Activated T-cell treated with anti-CD3 and anti-CD28 coated beads, Interleukin-2, amount 50 U/mL, for 4 hours (primary cell): ENCODE measurements at places on chromosomes 6 and 20. TPM values are rescaled to one million over a fixed set of nuclear protein-coding genes. Genes with fewer than 3 reads are reported as not detected.

NTSR1 gene
- 0.08 TPM for total RNA-seq

DEFB128 gene
- total RNA-seq: not detected

DNA sequence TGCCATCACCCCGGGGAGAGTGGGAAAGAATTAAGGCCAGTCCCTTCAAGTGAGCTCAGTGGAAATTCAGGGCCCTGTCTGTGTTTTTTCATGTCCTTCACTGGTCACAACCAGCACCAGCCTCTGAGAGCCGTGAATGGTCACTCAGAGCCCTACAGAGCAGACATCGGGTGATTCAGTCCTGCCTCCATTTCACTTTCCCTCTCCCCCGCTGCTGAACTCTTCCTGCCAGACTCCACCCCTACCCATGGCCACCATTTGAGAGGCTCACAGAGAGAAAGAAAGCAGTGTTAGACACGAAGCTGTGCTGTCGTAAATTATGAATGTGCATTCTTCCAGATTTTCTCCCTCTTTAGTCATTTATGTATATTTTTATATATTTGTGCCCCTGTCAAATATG is 5.4 kb downstream of the R3HDML start:
- no peak for DNase-seq

DNA sequence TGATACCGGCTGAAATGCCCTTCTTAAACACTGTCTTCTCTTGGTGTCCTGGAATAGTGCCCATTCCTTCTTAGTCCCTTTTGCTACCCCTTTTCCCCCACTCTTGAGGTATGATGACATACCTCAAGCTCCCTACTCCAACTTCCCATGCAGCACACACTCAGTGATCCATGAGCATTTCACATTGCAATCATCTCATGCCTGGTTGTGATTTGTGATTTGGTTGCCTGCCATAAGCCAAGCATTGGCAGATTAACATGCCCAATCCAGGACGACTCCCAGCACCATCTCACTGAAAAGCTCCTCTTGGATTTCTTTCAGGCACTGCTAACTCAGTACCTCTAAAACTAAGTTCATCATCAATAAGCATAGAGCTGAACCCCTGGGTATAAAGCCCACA is 14.7 kb upstream of the PTPRA start:
- no peak for DNase-seq

DNA sequence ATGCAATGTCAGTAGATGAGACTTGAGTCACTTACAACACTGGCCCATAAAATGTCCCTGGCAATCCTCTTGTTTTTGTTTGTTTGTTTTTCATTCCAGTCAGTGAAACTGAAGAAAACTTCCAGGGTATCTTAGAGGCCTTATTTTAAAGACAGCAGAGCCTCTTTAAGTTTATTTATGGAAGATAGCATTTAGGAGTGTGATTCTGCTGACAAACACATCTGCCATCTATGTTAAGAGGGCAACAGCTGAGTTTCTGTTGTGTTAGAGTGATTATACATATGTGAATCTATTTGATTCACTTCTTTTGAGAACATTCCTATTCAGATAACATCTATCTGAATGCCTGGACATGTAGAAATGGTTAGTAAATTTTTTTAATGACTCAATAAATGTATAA is 812.6 kb downstream of the TENT5A start:
- no peak for DNase-seq

DNA sequence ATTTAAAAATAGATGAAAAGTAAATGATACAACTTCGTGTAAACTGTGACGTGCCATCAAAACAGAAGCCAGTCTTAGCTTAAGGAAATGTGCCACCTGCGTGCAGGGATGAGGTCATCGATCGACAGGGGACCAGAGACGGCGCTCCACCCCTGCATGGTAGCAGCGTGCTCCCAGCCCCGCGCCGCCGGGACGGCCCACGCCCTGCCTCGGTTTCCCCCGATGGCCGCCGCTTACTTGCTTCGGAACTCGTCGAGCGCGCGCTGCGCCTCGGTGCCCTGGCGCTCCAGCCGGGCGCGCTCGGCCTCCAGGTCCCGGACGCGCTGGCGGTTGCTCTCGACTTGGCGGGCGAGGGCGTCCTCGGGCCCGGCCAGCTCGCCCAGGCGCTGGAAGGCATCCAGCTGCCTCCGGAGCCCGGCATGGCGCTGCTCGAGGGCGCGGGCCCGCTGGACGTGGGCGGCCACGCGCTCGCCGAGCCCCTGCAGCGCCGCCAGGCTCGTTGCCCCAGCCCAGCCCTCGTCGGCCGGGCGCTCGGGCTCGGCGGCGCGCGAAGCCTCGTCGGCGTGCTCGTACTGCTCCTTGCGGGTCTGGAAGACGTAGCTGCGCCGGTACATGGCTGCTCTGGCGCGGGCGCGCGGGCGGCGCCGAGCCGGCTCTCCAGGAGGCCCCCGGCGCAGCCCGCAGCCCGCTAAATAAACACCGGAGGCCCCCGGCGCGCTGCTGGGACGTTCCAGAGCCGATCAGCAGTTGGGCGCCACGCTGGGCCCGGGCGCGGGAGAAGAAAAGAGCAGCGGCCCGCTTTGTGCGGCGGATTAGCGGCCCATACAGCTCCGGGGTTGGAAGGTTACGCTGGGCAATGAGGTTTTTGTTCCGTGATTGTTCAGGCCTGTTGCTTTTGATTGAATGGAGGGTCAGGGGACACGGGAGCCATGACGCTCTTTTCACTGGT is at the start of gene BFSP1:
Gene BFSP1 (minus strand): TSS at position 664 of the 949 bp plus-strand sequence. CDS start 50 bp downstream, at position 614.
- DNase-seq: peak; percentile 22

TFAP2D gene
- total RNA-seq: not detected

- DNase-seq: no peak
Measured at GRCh38 chr6:10886691-10887502, at the start of gene SYCP2L. TSS of gene SYCP2L (plus strand) at chr6:10887052. CDS start at chr6:10887127, 75 bp downstream.

- DNase-seq: no peak
Measured at GRCh38 chr6:27139756-27140579, 107.5 kb upstream of the PRSS16 start.

PRPH2 gene
- total RNA-seq: not detected

DNA sequence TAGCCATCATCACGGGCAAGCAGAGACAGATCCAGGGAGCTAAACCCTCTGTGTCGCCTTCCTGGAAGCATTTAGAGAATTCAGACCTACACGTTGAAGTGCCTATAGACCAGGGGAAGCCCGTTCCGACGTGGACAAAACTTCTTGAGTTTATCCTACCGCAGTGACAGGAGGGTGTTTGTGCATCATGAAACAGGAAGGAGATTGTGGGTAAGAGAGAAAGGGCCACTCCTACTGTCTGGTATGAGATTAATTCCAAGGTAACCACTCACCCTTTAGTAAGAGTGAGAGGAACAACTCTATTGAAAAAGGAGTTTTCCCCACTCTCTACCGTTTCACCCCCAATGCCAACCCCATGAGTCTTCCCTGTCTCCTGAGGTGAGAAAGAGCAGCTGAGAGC is 133.7 kb downstream of the TFAP2C start:
- DNase-seq: no peak

- DNase-seq: no peak
Measured at GRCh38 chr20:35088231-35089145, 4.1 kb downstream of the TRPC4AP start.

DNA sequence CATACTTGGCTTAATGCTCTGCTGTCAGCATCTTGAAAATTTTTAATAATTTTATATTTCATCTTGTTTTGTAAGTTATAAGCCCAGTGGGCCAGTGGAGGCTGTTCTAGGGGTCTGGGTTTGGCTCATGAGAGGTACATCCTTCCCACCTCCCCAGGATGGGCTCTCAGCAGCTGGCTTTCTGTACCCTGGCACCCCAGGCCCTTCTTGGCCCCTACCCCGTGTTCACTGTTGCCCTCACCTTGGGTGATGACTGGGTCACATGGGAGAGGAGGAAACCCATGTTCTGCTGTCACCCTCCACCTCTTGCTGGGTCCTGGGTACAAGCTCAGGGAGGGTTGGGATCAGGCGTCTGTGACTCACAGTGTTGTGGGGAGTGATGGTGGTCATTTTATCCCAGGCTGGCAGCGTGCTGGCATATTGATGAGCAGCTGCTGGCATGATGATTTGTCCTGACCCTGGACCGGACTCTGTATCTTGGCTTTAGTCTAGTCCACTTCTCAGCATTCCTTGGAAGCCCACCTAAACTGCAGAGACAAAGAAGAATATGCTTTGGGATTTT is 34.6 kb downstream of the SLC16A10 start:
- no peak for DNase-seq

PPP1R3D gene
- total RNA-seq: 3.5 TPM

GRCh38 chr6:146357578-146358430 is 185.8 kb upstream of the RAB32 start:
- DNase-seq: no peak

- no peak for DNase-seq
Measured at GRCh38 chr20:39944861-39945260, 744.2 kb downstream of the MAFB start.

GRCh38 chr20:52847731-52848359 is 124.3 kb upstream of the TSHZ2 start:
- DNase-seq: no peak

DNA sequence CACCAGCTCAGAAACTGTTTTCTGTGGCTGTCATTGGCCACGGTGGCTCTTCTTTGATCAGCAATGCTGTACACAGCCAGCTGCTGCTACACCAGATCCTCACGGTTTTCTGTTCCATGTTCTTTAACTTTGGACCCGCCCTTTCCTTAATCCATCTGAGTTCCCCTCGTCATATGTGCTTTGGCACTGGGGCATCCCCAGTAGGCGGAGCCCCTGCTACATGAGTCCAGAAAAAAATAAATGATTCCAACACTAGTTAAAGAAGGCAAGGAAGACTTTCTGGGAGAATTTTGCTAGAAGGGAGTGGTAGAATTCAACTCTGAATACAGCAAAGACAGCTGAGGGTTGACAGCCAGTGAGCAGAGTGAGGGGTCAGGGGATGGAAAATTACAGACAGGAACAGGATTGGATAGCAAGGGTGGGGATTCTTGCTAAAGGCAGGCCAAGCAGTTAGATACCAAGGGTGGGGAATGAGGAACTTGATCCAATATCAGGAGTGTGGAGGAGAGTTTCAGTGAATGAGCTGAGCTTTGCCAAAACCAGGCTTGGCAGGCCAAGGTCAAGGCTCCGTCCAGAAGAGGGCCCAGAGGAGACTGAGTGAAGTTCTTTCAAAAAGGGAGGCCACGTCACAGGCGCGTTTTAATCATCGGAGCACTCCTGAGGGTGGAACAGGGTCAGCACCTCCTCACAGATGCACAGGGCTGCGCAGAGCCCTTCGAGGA is 391.8 kb downstream of the CDH4 start:
- no peak for DNase-seq

GRCh38 chr20:25081065-25081729 is 744 bp downstream of the VSX1 start:
- DNase-seq: no peak

DBNDD2 gene
- total RNA-seq: 12.5 TPM

CLPSL1 gene
- not detected for total RNA-seq

GRCh38 chr6:101706576-101706975 is 313.1 kb downstream of the GRIK2 start:
- no peak for DNase-seq

- no peak for DNase-seq
Measured at GRCh38 chr6:116467096-116467495, 5.9 kb downstream of the CALHM6 start.

BICRAL gene
- total RNA-seq: 7.6 TPM

DNA sequence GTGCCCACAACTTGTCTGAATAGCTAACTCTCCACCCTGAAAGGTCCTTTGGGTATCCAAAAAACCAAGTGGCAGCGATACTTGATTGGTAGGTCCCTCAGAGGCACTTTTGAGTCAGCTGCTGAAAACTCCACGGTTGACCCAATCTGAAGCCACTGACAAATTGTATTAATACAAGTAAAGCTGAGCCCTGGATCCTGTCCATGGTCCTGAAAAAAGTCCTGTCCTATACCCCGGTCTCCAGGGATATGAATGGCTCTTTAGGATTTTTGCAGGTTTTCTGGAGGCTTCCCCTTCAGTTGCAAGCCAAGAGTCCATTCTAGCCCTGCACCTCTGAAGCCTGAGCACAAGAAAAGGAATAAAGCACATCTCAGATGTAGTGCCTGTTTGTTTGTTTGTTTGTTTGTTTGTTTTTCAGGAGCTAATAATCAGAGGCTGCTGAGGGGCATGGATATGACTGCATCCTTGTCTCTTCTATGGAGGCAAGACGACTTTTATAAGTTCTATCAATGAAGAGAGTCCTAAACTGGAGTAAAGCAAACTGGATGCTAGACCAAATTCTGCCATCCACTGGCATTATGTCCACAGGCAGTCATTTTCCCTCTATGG is 1.7 kb upstream of the SLC12A5 start:
- DNase-seq: no peak

GRCh38 chr20:12012241-12013222 is 94.8 kb downstream of the BTBD3 start:
- no peak for DNase-seq

- no peak for DNase-seq
Measured at GRCh38 chr20:41048461-41049301, 20.1 kb downstream of the TOP1 start.

TMEM74B gene
- total RNA-seq: not detected

- DNase-seq: no peak
Measured at GRCh38 chr6:169365567-169366257, 112.1 kb upstream of the THBS2 start.

PPP1R3G gene
- not detected for total RNA-seq

GRCh38 chr6:27157459-27158315 is 89.8 kb upstream of the PRSS16 start:
- DNase-seq: peak; percentile 78

GRCh38 chr6:136440203-136440602 is 110.0 kb downstream of the MAP7 start:
- no peak for DNase-seq

GRCh38 chr6:118551063-118552053 is 3.3 kb downstream of the PLN start:
- DNase-seq: no peak

DNA sequence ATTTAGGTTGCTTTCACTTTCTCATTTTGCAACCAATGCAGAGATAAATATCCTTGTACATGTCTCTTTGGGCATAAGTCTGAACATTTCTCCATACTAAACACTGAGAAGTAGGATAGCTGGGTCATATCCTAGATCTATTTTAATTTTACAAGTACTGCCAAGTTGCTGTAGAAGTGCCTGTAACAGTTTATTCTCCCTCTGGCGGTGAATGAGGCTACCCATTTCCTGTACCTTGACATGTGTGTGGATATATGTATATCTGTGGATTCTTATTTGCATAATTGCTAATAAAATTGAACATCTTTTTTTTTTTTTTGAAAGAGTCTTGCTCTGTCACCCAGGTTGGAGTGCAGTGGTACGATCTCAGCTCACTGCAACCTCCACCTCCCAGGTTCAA is 48.0 kb upstream of the PNRC1 start:
- DNase-seq: no peak

DNA sequence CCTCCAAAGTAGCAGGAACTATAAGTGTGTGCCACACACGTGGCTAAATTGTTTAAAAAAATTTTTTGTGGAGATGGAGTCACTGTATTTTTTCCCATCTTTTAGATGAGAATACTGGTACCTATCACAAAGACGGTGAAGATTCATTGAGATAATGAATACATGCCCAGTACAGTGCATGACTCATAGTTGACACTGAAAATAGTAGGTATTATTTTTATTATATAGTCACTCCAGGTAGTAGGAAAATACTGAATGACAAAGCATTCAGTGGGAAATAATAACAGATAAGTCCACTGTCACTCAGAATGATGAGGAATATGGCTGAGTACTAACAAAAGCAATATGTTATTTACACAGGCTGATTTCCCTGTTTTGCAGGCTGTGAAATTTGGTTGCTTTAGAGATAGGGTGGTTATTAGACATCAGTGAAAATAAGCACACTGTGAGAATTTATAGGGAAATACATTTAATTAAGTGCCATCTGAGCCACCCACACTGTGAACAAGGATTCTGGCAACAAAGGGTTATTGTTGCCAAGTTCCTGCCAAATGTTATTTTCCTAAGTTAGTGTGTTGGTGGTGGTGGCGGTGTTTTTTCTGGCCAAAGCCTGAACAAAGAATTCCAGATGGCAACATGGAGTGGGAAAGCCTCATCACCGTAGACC is 129.8 kb upstream of the FOXQ1 start:
- no peak for DNase-seq
